ENCODE measurements at places on chromosomes 7 and 10.

DNA sequence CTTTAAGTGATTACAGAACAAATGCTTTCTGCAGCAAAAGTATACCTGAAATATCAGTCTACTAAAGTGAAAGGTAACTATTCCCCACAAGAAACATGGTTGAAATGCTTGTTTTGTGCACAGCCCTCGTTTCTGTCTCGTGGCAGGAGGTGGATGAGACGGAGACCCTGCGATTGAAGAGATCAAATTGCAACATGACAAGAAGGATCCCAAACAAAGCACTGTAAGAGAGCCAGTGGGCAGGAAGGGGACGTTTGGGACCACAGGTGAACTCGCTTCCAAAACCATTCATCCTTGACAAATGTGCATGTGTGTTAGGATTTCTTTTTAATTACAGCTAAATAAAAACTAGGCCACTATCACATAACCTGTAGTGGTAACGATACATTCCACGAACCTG, 192.6 kb downstream of the CCSER2 start:
- DNase-seq = no peak

GRCh38 chr7:158955146-158955870, 99.0 kb downstream of the DYNC2I1 start:
- no peak for DNase-seq

- DNase-seq = no peak
These were observed 50.6 kb downstream of the NKX6-2 start for GRCh38 chr10:132735341-132735775.

GRCh38 chr7:44111761-44112160, 7.6 kb downstream of the AEBP1 start:
- DNase-seq = no peak

DNA sequence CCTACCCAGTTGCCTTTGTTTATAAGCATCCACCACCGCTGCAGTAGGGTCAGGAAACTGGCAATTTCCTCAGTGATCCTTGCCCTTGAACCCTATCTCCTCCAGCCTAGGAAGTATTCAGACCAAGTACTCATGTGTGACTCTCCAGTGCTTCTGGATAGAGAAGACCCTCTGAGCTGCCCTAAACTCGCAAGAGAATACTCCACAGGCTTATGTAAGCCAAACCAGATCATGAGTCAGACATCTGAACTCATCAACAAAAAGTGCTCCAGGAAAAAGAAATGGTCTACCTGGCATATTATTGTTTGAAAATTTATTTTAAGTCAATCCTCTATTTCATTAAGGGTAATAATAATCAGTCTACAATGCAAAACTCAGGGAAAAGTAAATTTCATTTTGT, 101.3 kb downstream of the KAT6B start:
- DNase-seq = no peak

DNA sequence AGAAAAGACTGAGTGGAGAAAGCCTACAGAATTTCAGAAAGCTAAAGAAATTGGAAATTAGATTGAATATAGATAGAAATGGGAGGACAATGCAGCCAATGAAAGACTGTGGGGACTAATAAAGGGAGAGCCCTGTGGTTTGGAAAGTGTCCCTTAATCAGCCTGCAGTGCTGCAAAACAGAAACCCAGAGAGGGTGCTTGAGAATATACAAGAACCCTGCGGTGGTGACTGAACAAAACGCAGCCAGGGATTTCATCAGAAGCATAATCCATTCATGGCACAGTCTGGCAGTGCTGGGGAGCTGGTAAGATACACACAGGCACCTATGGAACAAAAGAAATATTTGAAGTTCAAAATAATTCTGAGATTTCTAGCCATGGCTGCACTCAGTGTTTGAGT, 19.1 kb downstream of the CEP41 start:
- no peak for DNase-seq

DNA sequence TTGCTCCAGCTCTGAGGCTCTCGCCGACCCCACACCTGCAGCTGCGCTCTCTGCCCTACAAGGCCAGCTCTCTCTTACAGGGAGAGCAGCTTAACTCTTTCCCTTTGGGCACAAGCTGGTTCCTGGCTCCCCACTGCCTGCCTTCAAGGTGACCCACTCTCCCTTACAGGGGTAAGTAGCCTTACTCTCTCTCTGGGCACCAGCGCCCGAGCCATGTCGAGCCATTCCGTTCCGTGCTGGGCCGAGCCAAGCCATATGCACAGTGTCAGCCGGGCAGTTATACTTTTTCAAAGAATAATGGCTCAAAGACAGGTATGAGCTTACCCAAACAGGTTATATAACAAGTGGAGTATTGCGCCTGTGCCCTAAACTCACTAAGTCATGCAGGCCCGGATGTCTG, 44.6 kb downstream of the VIM start:
- no peak for DNase-seq

DNA sequence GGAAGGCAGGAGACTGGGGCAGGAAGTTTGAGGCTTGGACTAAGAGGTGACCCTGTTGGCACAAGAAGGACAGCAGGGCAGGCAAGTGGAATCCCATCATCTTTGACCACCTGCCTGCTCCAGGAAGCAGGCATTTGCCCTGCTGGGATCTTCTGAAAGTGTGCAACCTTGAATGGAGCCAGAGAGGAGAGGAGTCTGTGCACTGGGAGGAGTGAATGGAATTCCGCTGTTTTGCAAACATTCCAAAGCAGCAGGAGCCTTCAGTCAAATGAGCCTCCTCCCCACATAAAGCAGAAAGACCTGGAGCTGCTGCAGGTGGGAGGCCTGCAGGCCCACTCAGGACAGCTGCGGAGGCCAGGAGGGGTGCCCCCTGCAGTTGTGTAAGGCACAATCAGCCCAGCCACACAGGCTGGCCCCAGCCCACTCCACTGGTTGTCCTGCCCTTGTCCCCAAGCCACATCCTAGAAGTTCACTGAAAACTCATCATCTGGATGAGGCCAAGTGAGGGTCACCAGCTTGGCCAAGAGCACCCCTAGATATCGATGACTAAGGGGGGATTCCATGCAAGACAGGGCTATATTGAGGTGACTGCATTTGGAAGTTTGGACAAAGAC, 249.5 kb downstream of the RPS24 start:
- DNase-seq = no peak

DNA sequence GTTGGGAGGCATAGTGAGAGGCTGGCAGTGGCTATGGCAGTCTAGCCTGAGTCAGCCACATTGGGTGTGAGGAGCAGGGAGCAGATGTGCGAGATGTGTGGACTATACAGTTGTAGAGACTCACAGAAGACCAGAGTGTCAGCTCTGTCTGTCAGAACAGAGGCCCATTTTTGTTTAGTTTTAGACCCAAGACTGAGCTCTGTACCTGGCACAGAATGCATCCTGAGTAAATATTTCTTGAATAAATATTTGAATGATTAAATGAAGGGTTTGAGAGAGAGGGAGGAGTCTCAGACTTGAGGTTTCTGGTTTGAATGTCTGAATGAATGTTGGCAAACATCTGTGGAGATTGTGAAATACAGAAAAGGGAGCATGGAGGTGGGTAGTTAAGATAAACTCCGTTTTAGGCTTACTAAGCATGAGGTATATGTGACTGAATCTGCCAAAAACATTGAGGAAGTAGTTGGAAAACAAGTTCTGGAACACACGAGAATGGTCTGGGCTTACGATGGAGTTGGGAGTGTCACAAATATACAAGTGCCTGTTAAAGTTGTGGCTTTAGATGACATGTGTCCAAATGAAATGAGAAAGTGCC, 3.6 kb downstream of the SEC23IP start:
- no peak for DNase-seq

DNA sequence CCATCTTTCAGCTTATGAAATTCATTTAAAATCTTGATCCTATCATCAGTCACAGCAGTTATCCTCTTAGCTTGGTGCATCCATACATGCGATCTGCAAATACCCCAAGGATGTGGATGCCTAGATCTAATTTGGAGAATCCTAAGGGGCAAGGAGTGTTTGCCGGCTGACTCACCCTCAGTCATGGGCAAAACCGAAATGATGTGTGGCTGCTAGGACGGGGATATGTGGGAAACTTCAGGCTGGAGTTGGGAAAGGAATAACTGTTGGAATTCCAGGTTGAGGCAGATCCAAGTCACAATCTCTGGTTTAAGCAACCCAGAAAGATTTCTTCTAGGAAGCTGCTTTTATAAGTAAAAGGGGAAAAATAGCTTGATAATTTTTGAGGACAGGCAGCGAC, 19.7 kb upstream of the GOT1 start:
- DNase-seq = no peak

- DNase-seq = no peak
These were observed 12.5 kb upstream of the CALD1 start for GRCh38 chr7:134766779-134767519.

- DNase-seq = no peak
These were observed 7.7 kb upstream of the NT5C3A start for GRCh38 chr7:33070277-33070676.

DNA sequence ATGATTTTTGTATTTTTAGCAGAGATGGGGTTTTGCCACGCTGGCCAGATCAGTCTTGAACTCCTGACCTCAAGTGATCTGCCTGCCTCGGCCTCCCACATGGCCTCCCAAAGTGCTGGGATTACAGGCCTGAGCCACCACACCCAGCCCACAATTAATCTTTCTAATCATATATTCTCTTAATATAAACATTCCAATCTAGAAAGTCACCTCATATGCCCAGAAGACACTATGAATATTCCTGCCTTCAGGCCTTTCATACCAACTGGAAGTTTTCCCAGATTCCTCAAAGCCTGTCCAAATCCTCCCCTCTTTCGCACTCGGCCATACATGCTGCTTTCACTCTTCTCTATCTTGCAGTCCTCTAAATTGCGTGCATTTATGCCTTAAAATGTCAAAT, 32.6 kb downstream of the PDZD8 start:
- no peak for DNase-seq

GRCh38 chr7:2046581-2047565, 185.9 kb downstream of the MAD1L1 start:
- DNase-seq = no peak

- DNase-seq = no peak
These were observed 296.1 kb downstream of the CDK14 start for GRCh38 chr7:90892213-90892612.

DNA sequence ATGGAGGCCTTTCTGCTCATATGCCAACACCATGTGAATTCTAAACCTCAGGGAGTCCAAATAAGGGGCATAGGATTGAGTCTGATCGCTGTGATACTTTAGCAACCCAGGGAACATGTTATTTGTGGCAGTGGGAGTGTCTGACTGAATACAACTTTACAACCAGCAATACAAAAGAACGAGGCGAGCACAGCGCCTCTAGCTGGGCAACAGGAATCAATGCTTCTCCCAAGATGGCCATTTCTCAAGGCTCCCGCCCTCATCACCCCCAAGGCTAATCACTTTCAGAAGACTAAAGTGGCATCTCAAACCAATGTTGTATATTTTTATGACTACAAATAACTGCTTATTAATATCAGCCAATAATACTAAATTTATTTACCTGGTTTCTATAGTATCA, 28.1 kb downstream of the YWHAG start:
- no peak for DNase-seq

GRCh38 chr10:86938260-86938659, 19.2 kb downstream of the MMRN2 start:
- no peak for DNase-seq

- DNase-seq = no peak
These were observed 245.8 kb upstream of the MEOX2 start for GRCh38 chr7:15932318-15932717.

- DNase-seq = no peak
These were observed 383.0 kb upstream of the SHH start for GRCh38 chr7:156195276-156195675.

DNA sequence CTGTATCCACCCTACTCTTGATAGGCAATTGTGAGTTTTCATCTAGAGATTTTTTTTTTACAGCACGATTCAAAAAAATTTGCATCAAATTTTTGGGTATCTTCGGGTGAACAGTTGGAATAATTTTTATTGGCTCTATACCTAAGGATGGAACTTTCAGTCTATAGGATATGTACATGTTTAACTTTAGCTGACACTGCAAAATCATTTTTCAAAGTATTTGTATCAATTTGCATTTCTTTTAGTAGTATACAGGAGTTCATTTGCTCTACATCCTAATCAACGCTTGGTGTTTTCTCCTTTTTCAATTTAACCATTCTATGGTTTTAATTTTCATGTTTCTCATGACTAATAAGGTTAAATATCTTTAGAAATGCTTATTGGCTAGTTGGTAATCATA, 11.7 kb downstream of the MGAM2 start:
- no peak for DNase-seq

GRCh38 chr7:135518748-135519147, 8.8 kb upstream of the CNOT4 start:
- no peak for DNase-seq

GRCh38 chr7:150986099-150986512, 4.7 kb upstream of the NOS3 start:
- DNase-seq = no peak

GRCh38 chr7:131371411-131371810, 43.7 kb downstream of the MKLN1 start:
- DNase-seq = no peak

Measured in activated T-helper 1 cell treated with anti-CD3 and anti-CD28 coated beads, Interleukin-2, amount 50 U/mL, for 16 hours (primary cell).